Hypothalamus (tissue), 51 donors: ENCODE measurements at places on chromosomes 4 and X.

DNA sequence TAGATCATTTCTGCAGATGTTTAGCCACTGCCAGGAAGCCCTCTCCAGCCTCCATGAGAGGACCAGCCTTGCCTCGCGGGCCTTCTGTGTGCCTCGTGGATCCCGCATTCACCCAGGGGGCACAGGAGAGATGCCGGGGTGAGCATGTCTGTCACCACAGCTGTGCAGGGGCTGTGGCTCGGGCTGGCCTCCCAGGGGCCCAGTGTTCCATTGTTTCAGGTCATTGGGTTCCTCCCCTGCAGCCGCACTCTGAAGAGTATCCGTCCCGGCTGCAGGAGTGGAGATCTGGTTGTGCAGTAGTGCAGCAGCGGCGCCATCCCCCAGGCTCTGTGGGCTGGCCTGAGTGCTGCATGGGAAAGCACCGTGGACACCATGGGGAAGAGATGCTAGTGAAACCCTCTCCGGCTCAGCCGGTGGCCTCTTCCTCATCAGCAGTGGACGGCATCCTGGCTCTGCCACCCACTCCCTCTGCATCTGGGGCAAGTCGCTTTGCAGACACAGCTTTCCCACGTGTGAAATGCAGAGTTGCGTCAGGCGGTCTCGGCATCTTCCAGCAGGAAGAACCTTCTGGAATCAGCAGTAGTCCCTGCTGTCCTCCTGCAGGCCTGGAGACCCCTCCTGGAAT is 29.1 kb downstream of the TBC1D14 start:
- DNase-seq = no peak

- DNase-seq = no peak
Observed at GRCh38 chrX:111100191-111100590, 4.2 kb downstream of the PAK3 start.

DNA sequence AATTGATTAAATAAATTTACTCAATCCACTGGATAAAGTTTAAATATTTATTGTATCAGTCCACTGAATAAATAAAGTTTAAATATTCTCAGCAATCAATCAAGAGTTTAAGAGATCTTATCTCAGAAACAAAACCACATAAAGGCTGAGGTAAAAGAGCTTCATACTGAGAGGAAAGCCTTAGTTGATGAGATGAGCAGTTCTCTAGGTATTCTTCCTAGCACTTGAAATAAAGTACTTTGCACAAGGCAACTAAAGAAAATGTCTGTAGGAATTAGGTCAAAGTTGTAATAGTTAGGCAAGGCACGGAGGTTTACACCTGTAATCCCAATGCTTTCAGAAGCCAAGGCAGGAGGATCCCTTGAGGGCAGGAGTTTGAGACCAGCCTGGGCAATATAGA is 63.5 kb downstream of the UCHL1 start:
- no peak for DNase-seq

DNA sequence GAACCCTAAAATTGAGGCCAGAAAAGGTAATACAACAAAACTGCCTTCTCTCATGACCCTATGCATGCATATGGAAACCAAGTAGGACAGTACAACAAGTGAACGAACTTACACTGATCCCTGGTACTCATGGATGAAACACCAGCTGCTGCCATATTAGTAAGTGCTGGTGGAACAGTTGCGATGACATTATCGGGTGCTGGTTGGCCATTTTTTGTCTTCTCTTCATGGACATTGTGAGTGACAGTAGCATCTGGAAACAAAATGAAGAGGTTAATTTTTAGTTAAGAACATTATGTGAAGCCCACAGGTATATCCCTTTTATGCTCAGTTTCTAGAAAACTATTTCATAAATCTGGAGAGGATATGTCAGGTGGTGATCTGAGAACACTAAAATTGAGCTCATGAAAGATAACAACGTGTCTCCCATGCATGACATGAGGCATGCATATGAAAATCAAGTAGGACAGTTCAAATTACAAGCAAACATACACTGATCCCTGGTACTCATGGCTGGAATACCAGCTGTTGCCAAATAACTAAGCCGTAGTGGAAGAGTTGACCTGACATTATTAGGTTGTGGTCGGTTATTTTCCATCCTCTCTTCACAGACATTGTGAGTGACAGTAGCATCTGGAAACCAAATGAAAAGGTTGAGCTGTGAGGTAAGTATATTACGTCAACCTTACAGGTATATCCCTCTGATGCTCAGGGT is 74.2 kb upstream of the CT45A1 start:
- DNase-seq = no peak

DNA sequence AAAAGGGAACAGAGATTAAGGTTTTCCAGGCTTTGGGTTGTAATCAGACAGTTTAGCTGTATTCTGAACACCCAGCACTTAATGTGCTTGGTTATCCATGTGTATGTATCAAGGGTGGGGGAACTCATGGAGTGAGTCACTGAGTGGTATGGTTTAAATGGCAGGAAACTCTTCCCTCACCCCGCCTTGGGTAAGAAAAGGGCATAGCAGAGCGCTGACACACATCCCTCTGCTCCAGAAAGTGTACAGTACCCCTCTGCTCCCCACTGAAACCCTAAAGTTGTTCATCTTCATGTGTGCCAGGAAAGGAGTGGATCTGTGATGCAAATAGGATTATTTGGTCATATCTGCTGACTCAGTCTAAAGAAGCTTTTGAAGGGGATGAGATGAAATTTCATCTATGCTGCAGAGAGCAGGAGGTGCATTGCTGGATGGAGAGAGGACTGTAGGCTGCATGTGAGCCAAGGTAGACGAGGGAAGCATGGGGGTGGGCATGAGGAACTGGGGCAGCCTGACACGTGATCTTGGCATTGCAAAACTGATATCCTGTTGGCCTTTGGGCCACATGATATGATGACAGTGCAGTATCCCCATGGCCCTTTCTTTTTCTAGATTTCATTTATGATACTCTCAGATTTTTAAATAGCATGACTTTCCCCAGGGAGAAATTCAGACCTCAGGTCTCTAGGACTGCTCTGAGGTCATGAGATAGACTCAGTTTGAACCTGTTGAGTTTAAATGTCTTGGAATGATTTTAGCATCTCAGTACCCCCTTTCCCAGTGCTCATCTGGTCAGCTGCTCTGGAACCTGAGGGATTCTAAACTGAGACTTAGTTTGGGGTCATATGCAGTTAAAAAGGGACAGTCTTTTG is 84.8 kb downstream of the TMEM164 start:
- no peak for DNase-seq

DNA sequence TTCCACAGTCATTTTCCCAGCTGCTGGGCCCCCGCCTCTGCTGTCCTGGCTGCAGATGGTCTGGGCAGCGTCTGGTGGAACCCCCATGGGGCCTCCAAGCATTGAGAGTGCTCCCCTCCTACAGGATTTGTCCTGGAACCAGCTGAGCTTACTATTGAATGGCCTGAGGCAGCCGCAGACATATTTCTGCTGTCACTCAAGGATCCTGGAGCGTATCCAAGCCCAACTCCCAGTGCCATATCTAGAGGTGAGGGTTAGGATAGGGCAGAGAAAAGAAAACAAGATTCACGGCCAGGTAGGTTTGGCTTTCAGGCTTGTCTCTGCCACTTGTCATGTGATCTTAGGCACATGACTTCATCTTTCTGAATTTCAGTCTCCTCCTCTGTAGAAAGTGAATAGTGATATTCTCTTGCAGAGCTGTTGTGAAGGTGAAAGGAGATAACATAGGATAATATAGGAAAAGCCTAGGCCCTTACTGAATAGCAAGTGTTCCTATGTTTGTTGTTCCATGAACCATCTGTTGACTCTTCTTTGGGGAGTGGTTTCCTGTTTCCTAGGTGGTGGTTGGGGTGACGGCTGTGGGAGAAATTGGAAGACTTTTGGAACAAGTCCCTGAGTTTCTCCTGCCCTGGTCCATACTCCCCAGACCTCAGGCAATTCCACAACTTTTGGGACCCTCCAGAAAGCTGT is 52.3 kb downstream of the SEPSECS start:
- no peak for DNase-seq

DNA sequence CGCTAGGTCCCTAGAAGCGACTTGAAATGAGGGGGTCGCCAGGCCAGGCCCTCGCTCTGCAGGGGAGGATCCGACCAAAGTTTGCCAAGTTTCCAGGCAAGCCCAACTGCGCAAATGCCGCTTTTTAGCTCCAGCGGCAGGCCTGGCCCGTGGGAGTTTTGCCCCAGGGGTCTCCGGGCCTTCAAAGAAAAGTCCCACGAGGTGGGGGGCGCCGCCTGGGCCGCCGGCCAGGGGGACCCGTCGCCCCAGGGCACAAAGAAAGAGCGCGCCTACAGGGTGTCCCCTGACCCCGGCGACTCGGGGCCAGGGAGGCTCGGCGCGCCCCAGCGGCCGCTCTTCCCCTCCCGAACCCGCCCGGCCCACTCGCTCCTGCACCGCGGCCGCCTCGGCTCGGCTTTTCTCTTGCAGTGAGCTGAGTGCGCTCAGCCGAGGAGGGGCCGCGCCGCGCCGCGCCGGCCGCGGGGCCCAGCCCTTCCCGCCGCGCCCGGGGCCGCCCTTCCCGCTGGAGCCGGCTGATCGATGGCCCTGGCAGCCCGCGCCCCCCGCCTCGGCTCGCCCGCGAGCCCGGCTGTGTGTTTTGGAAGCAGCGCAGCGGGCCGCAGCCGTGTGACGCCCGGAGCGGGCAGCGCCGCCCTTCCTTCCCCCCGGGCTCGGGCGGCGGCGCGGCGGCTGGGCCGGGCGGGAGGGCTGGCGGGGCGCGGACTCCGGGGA is 754 bp upstream of the KLF3 start:
- DNase-seq = no peak

GRCh38 chrX:10922835-10923234 is 188.3 kb upstream of the HCCS start:
- no peak for DNase-seq
